ENCODE measurements at places on chromosomes 12 and 14.
A peak's percentile ranks its signal among the peaks of the same experiment; 100 is the strongest.

GRCh38 chr12:82756303-82756702 is 69.6 kb downstream of the TMTC2 start:
- H3K36me3 ChIP-seq: no peaks in the 10 kb centered on the region
- H3K4me3 ChIP-seq: no peak overlapping the region
- no peak for DNase-seq
- no peaks in the 10 kb centered on the region for H3K4me1 ChIP-seq

- H3K27ac ChIP-seq: no peak overlapping the region
- no peak for DNase-seq
- H3K4me1 ChIP-seq: no peaks in the 10 kb centered on the region
Measured at GRCh38 chr12:103791350-103791920, 49.6 kb downstream of the NT5DC3 start.

DNA sequence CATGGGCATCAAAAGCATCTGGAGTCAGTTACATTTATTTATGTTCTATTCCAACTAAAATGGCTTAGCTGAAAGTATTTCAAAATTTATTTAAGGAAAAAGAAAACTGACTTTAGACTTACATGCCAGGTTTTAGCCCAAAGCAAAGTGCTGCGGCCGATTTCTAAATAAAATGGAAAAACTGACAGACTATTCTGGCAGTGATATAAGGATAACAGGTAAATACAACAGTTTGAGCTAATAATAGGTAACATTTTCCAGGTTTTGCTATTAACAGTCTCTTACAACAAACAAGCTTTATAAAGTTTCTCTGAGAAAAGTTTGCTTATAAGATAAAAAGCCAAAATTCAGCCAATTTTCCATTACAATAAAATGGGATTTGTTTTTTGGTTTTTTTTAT is 937.2 kb upstream of the FLRT2 start:
- H3K36me3 ChIP-seq: no peaks in the 10 kb centered on the region
- no peaks in the 10 kb centered on the region for H3K27me3 ChIP-seq
- no peak overlapping the region for H3K4me3 ChIP-seq
- H3K27ac ChIP-seq: no peak overlapping the region
- H3K4me1 ChIP-seq: no peaks in the 10 kb centered on the region
- DNase-seq: no peak

- peaks cover 10% of the 10 kb centered on the region for H3K4me1 ChIP-seq
- no peaks in the 10 kb centered on the region for H3K27me3 ChIP-seq
- no peak overlapping the region for H3K27ac ChIP-seq
- H3K36me3 ChIP-seq: no peaks in the 10 kb centered on the region
- H3K4me3 ChIP-seq: no peak overlapping the region
- no peak for DNase-seq
Measured at GRCh38 chr12:1695886-1696670, 5.2 kb downstream of the ADIPOR2 start.

GRCh38 chr12:79561401-79562132 is 129.2 kb downstream of the PAWR start:
- DNase-seq: no peak
- no peak overlapping the region for H3K4me3 ChIP-seq
- peaks cover 3% of the 10 kb centered on the region for H3K4me1 ChIP-seq
- H3K36me3 ChIP-seq: no peaks in the 10 kb centered on the region

DNA sequence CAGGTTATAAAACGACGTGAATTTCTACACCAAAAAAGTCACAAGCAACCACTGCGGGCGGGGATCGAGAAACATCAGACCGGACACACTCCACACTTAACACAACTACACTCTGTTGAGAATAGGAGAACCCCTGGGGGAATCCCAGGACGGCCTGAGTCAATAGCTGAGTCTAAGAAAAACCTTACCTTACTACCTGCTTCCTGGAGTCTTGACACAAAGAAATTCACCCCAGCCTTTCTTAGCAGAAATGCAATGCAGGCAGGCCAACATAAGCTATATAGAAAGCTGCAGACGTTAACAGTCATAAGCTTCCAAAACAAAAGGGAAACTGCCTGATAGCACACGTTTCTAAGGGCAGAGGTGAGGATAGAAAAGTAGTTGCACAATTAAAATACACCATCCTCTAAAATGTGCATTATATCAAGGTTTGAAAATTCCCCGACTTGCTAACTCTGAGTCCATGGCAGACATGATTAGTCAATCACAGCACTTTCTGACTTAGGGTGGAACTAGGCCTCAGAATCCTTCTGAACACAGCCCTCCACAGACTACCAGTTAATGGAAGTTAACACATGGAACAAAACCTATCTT is 68.0 kb downstream of the CCDC88C start:
- H3K27ac ChIP-seq: no peak overlapping the region
- H3K27me3 ChIP-seq: no peaks in the 10 kb centered on the region
- H3K4me3 ChIP-seq: no peak overlapping the region
- no peaks in the 10 kb centered on the region for H3K36me3 ChIP-seq
- DNase-seq: no peak

DNA sequence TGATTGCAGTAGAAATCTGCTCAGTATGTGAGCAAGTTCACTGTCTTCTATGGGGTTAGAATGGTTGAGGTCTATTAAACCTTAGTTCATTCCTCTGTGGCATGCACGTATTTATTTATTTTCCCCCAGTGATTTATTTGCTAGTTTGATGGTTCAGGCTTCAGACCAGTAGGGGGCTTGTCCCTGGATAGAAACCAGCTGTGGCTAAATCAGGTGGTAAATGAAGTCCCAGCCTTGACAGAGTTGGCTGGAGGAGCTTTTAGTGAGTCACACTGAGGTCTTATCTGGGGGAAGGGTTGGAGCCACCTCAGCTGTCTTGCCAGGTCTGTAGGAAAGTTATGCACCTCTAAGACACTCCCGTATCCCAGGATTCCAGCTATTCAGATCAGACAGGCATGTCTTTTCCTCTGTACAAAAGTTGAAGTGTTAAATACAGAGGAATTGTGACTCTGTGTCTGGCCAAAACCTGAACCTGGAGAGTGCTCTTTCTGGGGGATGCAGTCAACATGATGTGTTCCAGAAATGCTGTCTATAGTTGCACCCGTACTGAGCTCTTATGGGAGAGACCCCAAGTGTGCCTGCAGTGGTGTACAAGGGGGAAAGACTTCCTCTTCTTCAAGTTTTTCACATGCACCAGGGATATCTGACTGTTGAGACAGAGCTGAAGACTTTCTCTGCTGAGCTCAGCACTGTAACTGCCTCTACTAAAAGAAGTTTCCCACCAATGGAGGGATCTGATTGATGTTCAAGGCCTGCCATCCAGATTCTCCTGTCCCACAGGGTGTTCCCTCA is 1322.1 kb downstream of the TMEM121 start:
- H3K4me3 ChIP-seq: no peak overlapping the region
- no peak overlapping the region for H3K27ac ChIP-seq
- no peaks in the 10 kb centered on the region for H3K36me3 ChIP-seq
- DNase-seq: no peak

GRCh38 chr14:51410897-51411296 is 170.8 kb downstream of the TMX1 start:
- no peak for DNase-seq
- no peaks in the 10 kb centered on the region for H3K4me1 ChIP-seq
- no peaks in the 10 kb centered on the region for H3K27me3 ChIP-seq
- H3K27ac ChIP-seq: no peak overlapping the region

DNA sequence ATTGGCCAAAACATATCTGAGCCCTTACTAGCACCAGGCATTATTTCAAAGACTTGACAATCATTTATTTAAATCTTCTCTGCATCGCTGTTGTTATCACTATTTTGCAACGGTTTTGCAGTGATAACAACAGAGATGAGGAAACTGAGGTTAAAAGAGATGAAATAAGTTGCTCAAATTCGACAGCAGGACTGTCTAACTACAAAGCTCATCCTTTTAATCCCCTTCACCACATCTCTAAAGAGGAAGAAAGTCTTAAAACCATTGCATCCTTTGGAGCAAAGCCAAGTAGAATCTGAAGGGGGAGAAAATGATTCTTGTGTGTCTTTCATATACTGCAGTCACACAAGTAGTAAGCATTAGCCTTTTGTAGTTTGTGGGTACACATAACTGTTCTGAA is 14.8 kb upstream of the ETNK1 start:
- no peak overlapping the region for H3K27ac ChIP-seq
- no peaks in the 10 kb centered on the region for H3K27me3 ChIP-seq
- H3K4me1 ChIP-seq: no peaks in the 10 kb centered on the region
- DNase-seq: no peak

- H3K27ac ChIP-seq: no peak overlapping the region
- H3K4me3 ChIP-seq: no peak overlapping the region
- H3K36me3 ChIP-seq: no peaks in the 10 kb centered on the region
- DNase-seq: no peak
Measured at GRCh38 chr12:96749999-96750398, 157.1 kb upstream of the NEDD1 start.

DNA sequence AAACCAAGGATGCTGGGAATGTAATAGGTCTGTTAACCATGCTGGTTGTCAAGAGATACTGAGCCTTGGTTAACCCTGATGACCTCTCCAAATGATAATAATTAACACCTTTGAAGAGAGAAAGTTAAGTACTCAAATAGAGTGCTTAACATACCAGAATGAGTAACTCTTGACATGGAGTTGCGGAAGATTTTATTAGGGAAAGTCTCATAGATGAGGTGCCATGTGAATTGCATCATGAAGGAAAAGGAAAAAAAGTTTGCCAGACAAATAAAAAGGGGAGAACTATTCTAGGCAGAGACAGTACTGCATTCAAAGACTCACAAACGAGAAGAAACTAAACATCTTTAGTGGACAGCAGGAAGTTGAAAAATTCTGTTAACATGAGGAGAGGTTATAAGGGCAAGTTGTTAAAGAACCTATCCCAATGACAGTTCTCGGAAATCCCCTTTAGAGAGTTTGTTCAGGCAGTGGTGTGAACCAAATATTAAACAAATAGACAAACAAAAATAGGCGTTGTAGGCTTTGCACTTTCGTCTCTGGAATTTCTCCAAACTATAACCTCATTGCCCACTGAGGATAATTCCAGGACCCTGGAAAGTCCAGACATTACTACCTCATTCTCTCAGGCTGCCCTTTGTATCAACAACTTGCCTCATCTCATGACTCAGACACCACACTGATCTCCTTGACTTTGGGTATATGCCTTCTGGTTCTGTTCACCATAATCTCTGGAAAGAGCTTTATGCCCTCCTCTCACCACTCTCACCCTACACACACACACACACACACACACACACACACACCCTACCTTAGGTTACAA is 435.0 kb downstream of the GXYLT1 start:
- no peaks in the 10 kb centered on the region for H3K4me1 ChIP-seq
- H3K36me3 ChIP-seq: no peaks in the 10 kb centered on the region
- no peak for DNase-seq
- H3K27me3 ChIP-seq: no peaks in the 10 kb centered on the region

DNA sequence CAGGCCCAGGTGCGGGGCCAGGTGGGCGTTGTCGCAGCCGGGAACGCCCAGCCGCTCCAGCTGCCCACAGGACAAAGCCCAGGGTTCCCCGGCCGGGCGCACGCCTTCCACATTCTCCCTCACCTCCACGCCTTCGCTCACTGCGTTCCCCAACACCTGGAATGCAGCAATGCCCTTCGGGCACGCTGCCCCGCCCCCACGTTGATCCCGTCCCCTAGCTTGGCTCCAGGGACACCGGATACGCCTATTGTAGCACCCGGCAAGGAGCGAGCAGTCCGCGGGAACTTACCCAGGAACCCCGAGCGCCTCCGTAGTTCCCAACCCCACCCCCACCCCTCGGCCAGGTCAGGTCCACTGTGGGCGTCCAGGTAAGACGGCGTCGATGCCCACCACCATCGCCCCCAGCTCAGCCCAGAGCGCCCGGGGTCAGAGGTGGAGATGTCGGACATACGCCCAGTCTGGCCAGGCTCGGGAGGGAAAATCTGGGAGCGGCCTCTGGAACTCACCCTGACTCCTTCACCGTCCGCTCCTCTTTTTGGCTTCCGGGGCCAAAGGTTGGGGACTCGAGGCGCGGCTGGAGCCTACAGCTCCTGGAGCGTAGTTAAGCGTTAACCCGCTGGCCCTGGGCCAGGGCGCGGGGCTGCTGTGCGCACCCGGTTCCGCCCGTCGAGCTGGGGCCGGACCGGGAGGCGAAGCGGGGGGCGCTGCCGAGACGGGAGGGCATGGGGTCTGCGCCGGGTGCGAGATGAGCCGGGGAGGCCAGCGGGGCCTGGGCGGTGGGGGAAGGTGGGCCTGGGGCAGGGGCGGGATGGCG is 594 bp upstream of the CEP170B start:
- H3K27me3 ChIP-seq: no peaks in the 10 kb centered on the region
- no peaks in the 10 kb centered on the region for H3K36me3 ChIP-seq
- DNase-seq: peak; percentile 82

- no peak overlapping the region for H3K4me3 ChIP-seq
- DNase-seq: no peak
- H3K36me3 ChIP-seq: no peaks in the 10 kb centered on the region
- no peak overlapping the region for H3K27ac ChIP-seq
- no peaks in the 10 kb centered on the region for H3K27me3 ChIP-seq
Measured at GRCh38 chr12:91249518-91250272, 67.1 kb upstream of the DCN start.

- no peaks in the 10 kb centered on the region for H3K36me3 ChIP-seq
- peak; percentile 73 for DNase-seq
- H3K27ac ChIP-seq: peak overlapping the region; percentile 69
- peak overlapping the region; percentile 80 for H3K4me3 ChIP-seq
- no peaks in the 10 kb centered on the region for H3K27me3 ChIP-seq
Measured at GRCh38 chr12:56724701-56724971, 463 bp downstream of the NACA start.

GRCh38 chr12:61654698-61655097 is 605.5 kb upstream of the USP15 start:
- no peak overlapping the region for H3K4me3 ChIP-seq
- no peaks in the 10 kb centered on the region for H3K4me1 ChIP-seq
- no peaks in the 10 kb centered on the region for H3K27me3 ChIP-seq
- H3K27ac ChIP-seq: no peak overlapping the region
- no peak for DNase-seq

DNA sequence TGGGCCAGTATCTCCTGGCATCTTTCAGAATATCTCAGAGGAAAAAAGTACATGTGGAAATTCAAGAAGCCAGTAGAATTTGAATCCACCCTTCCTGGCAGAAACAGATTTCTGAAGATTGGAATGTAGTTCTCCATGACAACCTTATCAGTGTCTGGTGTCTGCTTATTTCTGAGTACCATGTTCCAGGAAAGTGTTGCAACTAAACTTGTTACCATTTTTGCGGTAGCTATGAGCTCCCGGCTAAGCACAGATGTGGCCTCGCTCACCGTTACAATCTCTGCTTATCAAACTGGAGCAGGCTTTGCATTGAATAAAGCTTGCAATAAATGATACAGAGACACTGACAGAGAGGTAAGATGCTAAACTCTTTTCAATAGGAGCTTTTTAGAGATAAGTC is 13.0 kb upstream of the ITPR2 start:
- H3K4me3 ChIP-seq: no peak overlapping the region
- no peak for DNase-seq
- H3K36me3 ChIP-seq: no peaks in the 10 kb centered on the region
- no peak overlapping the region for H3K27ac ChIP-seq
- H3K4me1 ChIP-seq: no peaks in the 10 kb centered on the region

Data from aorta (tissue), 5 donors.